ENCODE measurements at places on chromosomes 7 and 10.

- no peak for DNase-seq
Observed at GRCh38 chr10:103564116-103564501, 70.6 kb downstream of the NEURL1 start.

DNA sequence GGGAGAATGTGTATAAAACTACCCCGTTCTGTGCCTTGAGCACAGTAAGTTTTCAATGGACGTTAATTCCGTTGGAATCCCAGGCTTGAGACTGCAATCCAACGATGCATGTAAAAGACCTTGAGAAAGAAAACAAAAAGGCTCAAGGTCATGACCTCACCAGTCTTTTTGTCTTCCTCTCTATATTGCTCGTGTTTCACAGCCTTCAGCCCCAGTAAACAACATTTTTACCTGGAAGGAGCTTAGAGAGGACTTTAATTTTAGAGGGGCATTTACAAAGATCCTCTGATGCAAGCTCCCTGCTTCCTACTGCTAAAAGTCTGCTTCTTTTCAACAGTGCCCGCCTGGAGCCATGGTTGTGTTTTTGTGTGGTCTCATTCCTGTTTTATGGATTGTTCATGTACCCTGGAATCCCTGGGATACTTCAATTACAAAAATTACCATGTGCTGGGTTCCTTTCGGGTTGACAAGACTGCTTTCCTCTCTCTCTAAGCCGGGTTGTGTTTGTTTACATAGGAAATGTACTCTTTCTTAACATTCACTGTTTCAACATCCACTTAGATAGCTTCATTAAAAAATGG, 320.1 kb upstream of the NFE2L3 start:
- no peak for DNase-seq

- DNase-seq = no peak
Observed at GRCh38 chr10:74596713-74597112, 229.7 kb upstream of the KAT6B start.

DNA sequence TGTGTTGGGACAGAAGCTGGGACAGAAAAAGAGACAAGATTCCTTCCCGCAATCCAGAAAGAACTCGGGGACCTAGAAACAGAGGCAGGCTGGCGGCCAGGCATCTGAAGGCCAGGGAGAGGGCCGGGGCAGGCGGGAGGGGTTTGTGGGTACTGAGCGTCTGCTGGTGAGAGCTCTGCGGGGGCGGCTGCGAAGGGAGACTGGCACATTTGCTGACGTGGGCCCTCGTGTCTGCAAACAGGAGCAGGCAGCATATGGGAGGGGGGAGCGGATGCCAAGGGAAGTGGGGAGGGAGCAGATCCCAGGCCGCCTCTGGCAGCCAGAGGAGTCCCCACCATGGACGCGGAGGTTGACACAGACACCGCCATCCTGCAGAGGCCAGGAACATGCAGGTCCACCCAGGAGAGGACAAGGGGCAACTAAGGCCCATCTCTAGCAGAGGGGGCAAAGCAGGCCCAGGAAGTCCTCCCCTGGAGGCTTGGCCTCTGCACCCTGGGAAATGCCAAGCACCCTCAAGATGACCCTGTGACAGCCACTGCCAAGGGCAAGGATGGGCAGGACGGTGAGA, 32.2 kb downstream of the KCNH2 start:
- no peak for DNase-seq

- DNase-seq = no peak
Observed at GRCh38 chr7:88312061-88312663, 5.5 kb upstream of the STEAP4 start.

All from NCI-H187 (cell line).